Cardiac septum (tissue), 1 donor: ENCODE measurements at places on chromosomes 2 and 18.

DNA sequence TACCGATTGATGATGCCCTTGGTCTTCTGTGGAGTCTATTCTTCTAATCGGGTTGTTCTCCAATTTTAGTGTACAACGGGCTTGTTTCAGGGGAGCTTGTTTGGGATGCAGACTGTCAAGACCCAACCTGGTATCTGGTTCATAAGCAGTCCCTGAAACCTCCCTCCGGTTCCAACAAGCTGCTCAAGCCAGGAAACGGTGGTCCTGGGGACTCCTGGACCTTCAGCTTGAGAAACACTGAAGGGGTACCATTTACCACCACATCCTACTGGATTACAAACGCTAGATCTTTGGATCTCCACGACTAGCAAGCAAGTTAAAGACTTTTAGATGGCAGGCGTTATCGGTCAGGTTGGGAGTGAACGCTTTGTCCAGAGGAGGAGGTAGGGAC lies 2.0 kb downstream of the BCL2 start:
- DNase-seq: no peak

- no peak for DNase-seq
Observed at GRCh38 chr18:3579701-3580100, 129.7 kb downstream of the TGIF1 start.

DNA sequence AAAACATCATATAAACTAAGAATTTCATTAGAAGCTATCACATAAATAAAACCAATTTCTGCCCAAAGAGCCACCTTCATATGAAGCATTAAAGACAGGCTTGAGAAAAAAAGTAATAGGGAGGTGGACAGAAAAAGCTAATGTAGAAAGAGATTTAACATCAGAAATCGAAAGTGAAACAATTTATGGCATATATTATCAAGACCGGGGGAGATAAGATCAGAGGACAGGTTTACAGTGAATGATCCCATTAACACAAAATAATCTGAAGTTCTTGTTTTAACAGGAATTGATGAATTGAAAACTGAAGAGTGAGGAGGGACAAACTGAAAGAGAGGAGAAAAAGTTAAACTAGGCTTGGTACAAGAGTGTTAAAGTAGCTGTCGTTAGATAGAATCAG lies 786.3 kb upstream of the FSHR start:
- no peak for DNase-seq

DNA sequence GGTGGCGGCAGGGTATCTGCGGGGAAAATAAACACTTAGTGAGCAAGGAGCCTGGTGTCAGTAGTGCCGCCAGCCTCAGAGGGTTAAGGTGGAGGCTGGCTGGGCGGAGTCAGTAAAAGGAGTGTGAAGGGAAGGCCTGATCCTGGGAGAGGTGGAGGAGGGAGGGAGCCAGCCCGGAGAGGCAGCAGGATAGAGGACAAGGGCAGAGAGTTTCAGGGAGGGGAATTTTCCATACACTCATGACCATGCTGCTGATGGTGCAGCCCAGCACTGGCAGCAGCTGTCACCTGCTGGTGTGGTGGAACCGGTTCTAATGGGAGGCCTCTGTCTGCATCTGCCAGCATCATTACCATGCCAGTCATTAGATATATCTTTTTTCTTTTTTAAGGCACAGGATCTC lies 2.0 kb upstream of the TEX44 start:
- no peak for DNase-seq

DNA sequence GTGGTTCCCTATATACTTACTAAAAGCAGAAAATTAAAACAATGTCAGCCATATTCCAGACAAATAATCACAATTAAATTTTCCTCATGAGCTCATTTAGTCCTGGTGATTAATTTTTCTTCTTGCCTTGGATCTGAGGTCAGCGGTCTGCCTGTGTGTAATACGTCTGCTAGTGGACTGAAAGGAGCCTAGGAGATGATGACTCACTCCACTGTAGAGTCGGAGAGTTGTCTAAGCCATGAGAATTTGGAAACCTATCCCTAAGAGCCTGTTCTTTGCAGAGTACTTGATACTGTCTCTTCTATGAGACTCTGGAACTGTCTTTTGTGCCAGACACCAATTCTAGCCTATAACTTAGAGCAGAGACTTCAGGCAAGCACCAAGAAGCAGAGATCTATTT lies 94.2 kb upstream of the RAB27B start:
- DNase-seq: no peak

DNA sequence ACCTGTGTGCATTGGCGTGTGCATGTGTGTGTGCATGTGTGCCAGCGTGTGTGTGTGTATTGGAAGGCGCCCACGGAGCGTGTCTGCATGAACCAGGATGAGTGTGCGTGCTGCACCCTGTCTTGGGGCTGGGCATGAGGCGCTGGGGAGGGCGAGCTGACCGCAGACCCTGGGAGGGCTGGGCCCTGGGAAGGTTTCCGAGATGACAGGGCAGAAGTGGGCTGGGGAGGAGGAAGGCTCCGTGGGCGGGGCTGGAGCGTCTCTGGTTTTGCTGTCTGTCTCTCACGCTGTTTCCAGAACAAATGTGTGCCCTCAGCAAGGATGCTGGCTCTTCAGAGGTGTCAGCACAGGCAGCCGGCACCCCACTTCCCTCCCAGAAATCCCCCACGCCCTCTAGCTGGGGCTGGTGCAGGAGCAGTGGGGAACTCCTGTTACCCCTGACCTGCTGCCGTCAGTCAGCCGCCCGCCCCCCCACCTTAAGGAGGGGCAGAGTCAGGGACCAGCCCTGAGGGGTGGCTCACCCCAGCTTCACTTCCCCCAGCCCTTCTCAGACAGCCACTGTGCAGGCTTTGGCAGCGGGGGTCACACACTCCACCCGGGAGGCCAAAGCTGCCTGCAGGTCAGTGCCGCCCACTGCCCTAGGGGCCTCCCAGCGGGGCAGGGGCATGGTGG lies at the start of gene GPR35:
Gene GPR35 (plus strand): TSS at position 531 of the 672 bp plus-strand sequence. CDS start 4,473 bp downstream, outside the sequence.
- DNase-seq: peak; percentile 79

DNA sequence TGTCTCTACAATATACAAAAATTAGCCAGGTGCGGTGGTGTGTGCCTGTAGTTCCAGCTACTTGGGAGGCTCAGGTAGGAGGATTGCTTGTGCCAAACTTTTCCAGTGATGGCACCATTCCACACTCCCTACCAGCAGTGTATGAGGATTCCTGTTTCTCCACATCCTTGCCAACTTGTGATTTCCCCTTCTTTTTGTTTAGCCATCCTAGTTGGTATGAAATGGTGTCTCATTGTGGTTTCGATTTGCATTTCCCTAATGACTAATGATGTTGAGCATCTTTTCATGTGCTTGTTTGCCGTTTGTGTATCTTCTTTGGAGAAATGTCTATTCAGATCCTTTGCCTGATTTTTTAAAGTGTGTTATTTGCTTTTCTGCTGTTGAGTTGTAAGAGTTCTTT lies 41.0 kb downstream of the EPB41L5 start:
- no peak for DNase-seq

GRCh38 chr2:71597756-71598155 lies 144.4 kb downstream of the DYSF start:
- DNase-seq: no peak

DNA sequence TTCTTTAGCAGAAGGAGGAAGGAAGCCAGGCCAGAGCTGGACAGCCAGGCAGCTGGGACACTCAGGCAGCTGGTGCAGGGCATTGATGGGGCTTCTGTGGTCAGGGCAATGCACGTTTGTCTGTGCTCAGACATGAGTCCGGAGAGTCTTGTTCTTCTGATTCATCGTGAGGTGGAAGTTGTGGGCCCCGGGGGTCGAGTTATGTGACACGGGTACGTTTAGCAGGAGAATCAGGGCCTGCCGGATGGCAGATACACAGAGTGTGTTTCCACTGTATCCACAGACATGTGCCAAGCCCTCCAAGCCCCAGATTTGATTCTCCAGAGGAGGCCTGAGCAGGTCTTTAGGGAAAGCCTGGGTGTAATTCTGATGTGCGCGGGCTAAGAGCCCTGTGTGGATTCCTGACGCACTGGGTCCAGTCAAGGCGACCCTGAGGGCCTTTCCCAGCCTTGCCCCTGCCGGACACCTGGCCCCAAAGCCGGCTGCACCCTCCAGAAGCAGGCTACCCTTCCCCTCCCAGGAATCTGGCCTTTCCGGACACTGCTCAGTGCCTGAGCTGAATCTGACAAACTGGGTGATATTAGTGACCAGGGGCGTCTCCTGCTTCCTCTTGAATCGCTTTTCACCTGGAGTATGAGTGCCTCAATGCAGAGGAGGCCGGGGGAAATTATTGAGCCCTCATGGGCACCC lies 10.1 kb downstream of the ARHGEF4 start:
- DNase-seq: no peak

DNA sequence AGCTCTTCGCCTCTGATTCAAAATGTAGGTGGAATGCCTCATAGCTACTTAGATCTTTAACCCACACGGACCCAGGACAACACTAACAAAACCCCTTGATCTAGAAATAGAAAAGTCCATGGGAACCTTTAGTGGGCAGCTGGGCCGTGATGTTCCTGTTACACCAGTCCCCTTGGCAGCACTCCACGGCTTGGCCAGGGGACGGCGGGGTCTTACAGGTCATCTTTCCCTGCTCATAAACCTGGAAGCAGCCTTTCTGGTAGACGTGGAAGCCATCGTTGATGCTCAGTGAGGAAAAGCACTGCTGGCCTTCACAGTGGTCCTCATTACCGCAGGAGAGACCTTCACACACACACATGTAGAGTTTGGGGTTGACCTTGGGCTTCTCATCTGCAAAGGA lies 95.9 kb downstream of the ACVR1 start:
- no peak for DNase-seq

GRCh38 chr18:31258789-31259188 lies 59.2 kb upstream of the DSG1 start:
- no peak for DNase-seq

DNA sequence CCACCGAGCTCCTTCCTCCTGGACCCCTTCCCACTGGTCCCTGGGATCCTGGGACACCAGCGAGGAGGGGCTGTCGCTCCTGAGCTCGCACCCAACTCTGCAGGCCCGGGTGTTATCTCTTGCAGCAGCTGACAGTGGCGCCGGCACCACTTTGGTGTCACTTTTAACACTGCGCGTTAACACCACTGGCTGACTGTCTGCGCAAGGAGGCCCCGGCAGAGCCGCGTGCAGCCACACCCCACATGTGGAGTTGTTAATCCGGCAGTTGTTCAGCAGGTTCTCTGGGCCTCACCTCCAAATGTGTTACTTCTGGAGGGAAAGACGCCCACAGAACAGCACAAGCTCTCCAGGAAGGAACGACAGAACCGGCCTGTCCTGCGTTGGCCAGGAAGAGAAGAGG lies 155.0 kb upstream of the GLI2 start:
- DNase-seq: no peak

GRCh38 chr18:23614891-23615290 lies 28.6 kb upstream of the NPC1 start:
- no peak for DNase-seq

DNA sequence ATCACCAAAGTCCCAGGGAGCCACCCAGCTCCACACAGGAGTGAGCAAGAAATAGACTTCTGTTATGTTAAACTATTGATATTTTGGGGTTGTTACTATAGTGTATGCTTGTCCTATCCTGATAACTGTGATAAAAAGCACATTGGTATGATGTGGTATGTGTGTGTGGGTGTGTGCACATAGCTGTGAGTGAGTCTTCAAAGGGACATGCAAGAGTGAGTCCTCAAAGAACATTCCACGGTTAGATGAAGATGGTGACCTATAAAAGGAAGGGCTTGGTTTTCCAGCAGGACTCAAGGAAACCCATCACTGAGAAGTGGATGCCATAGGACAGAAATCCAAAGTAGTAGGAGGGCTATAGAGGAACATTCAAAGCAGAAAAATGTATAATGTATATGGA lies 342.9 kb downstream of the TSN start:
- no peak for DNase-seq

- peak; percentile 49 for DNase-seq
Observed at GRCh38 chr2:121333834-121334558, 49.0 kb upstream of the TFCP2L1 start.

DNA sequence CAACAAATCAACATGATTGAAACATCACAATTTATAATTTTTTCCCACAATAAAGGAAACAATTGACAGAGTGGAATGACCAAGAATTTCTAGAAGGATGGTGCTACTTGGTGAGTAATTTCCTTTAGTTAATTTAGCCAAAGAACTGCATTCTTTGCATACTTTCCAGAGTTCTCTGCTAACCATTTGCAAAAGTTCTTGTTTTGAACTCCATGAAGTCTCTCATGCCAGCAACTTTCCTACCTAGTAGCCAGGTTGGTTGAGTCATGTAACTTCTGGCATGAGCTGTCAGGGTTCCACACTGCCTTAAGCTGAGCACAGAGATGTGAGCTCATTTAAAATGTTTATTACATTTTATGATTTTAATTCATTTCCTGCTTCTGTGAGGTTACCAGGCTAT lies 539.6 kb downstream of the PID1 start:
- DNase-seq: no peak

- DNase-seq: no peak
Observed at GRCh38 chr18:11883153-11883552, 25.0 kb downstream of the MPPE1 start.

DNA sequence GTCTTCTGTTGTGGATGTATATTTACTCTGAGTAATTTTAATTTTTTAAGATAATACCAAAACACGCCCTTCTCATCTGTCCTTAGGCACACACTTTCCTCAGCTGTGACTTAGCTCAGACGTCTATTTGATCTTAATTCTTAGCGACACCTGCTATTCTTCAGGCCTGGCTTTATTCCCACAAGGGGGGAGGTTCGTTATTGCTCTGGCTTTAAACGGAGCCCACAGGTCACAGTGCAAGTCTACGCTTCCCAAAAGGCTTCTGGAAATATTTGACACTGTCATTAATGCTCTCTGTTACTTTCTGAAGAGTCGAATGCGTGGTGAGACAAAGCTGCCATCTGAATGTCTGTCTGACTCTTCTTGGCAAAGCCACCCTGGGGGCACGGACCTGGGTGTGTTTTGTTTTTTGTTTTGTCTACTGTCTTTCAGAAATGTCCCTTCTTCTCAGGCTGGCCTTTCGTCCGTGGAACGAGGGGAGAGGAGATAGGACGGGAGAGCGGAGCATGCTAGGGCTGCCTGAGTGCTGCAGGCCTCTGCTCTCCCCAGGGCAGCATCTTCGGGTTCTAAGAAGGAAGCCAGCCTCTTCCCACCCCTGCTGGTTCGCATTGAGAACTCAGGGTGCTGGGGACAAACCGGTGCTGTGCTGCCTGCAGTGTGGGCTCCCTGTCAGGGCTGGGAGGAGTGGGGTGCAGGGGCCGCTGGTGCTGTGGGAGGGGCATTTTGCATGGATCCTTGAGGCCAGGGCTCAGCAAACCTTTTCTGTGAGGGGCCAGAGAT lies 61.9 kb downstream of the ASAP2 start:
- no peak for DNase-seq

DNA sequence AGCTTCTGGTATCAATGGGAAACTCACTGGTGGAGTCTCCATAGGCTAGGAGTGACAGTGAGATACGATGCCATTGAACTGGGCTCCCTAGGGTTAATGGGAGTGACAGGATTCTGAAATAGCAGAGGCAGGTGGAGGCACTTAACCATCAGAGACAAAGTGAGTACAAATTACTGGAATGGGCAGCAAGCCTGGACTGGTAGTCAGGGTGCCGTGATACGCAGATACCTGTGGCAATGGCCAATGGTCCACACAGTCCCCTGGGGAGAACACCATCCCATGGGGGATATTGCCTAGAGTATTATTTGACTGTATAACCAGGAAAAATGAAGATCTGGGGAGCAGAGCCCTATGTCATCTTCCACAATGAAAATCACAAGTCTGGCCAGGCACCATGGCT lies 17.3 kb downstream of the CHCHD5 start:
- DNase-seq: no peak
